ENCODE measurements at places on chromosomes 12 and 14.

GRCh38 chr14:68779761-68780323 is 13.0 kb downstream of the ZFP36L1 start:
- DNase-seq = no peak

DNA sequence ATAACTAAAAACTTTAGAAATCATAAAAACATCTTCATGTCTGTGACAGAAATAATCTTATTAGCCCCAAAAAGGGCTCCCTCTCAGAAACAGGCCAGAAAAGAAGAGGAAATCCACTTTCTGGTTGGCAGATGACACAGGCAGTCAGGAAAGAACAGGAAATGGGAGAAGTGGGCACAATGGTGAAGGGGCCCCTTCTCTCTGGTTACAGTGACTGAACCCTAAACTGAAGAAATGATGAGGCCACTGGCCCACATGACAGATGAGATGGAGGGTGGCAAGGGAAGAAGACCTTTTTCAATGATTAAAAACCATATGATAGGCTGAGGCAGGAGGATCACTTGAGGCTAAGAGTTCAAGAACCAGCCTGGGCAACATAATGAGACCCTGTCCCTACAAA is 21.1 kb downstream of the TCTN1 start:
- no peak for DNase-seq

GRCh38 chr12:19910681-19911080 is 457.7 kb upstream of the PDE3A start:
- peak; percentile 36 for DNase-seq

DNA sequence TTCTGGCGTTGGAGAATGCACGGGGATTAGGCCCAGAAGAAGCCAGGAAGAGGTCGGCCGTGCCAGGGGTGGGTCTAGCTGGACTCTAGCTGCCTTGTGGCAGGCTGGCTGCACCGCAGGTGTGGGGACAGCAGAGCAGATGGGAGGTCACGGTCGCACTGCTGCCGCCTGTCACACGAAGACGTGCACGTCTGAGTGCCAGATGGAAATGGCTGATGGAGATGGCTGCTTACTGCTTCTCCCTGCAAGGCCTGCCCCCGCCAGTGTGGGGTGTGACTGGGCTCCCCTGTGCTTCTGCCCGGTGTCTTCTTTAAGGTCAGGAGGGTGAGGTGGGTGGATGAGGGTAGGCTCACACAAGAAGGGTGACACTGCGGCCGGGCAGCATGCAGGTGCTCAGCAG is 79.0 kb downstream of the MOK start:
- DNase-seq = no peak

- no peak for DNase-seq
Measured at GRCh38 chr12:98771811-98772752, 127.0 kb downstream of the APAF1 start.

GRCh38 chr12:97075934-97076630 is 169.0 kb downstream of the NEDD1 start:
- no peak for DNase-seq

- no peak for DNase-seq
Measured at GRCh38 chr12:122862110-122862634, 26.9 kb downstream of the HIP1R start.

DNA sequence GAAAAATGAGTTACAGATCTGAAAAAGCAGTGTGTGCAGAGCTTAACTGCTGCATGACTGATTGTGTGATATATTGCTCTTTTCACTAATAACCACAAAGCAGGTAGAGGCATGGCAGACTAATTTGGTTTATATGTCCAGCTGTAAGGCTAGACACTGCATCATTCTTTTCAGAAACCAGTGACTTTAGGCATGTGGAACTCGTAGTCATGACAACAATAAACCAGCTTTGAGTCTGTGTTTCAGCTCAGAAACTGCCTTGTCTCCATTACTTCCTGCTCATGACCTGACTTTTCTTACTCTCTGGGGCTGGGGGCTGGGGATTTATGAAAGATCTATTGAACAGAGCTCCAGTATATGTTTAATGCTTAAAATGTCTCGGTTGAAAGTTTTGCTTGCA is 146.8 kb upstream of the LRIG3 start:
- peak; percentile 40 for DNase-seq

GRCh38 chr14:53306911-53307310 is 153.8 kb upstream of the DDHD1 start:
- DNase-seq = no peak

DNA sequence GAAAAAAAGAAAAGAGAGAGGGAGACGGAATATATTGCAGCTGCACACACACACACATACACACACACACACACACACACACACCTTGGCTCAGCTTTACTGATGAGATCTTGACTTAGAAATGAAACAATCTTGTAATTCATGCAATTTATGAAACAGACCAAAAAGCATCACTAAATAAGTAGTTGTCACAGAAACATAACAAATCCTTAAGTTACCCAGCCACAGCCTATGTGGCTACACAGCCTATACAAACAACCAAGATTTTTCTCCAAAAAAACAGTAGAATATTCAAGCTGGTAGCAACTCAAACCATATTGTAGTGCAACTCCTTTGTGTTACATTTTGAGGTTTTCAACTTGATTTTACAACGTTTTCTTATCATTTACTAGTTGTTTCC is 37.9 kb upstream of the GNG2 start:
- DNase-seq = no peak

GRCh38 chr14:94031883-94032279 is 5.7 kb downstream of the OTUB2 start:
- no peak for DNase-seq

DNA sequence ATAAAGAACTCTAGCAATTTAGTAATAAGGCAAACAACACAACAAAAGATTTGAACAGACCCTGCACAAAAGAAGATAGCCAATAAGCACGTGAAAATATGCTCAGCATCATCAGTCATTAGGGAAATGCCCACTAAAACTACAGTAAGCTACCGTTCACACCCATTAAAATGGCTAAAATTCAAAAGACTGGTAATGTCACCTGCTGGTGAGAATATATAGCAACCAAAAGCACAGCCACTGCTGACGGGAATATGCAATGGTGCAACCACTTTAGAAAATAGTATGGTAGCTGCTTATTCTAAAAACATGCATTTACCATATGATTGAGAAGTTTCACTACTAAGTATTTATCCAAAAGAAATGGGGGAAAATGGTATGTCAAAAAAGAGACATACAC is 74.9 kb downstream of the DPF3 start:
- DNase-seq = no peak

DNA sequence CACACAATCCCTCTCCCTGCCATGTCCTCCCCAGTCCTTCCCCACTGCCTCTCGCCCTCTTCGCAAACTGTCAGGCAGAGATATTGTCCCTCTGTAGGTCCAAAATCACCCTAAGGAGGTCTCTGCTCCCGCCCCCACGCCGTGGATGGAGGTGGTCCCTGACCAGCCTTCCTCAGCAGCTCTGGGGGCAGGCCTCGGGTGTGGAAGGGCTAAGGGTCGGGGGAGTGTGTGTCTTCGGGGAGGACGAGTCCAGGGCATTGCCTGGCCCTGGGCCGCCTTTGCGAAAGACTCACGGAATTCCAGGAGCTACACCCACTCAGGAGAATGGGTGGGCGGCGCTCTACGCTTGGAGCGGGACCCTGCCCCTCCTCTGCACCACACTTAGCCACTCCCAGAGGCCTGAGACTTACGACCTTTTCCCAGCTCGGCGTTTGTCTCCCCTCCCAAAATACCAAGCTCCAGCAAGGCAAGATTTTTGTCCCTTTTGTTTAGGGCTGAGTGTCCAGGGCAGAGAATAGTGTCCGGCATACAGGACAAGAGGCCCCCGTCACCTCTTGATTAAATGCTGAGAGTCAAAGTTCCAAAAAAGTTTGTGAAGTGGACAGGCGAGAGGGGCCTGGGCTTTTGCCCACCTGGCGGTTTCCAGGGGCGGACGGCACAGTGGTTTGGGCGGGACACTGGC is 881 bp downstream of the PYGL start:
- no peak for DNase-seq

- peak; percentile 36 for DNase-seq
Measured at GRCh38 chr12:54749191-54749818, 101.1 kb upstream of the DCD start.

DNA sequence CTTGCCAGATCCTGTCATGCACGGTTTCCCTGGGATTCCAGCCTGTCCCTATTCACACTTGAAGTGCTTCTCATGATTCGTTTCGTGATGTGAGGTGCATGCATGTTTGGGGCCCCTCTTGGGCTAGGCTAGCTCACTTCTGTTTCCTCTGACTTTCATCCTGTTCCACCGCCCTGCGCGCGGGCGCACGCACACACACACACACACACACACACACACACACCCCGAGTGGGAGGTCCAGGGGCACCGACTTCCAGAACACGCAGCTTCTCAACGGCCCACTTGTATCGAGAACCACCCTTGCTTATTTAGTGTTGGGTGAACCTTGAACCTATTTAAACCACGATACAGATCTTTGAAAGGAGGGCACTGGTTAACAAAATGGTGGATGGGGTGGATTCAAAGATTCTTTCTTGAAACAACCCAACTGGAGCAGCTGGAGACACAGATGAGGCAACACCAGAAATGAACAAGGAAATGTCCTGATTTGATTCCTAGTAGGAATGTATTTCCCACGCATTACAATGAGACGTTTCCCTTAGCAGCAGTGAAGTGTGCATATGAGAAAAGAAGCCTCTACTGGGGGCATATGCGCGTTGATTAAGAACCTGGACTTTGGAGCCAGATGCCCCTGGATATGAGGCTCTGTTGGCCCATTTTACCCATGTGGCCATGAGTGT is 16.3 kb downstream of the ELK3 start:
- no peak for DNase-seq

DNA sequence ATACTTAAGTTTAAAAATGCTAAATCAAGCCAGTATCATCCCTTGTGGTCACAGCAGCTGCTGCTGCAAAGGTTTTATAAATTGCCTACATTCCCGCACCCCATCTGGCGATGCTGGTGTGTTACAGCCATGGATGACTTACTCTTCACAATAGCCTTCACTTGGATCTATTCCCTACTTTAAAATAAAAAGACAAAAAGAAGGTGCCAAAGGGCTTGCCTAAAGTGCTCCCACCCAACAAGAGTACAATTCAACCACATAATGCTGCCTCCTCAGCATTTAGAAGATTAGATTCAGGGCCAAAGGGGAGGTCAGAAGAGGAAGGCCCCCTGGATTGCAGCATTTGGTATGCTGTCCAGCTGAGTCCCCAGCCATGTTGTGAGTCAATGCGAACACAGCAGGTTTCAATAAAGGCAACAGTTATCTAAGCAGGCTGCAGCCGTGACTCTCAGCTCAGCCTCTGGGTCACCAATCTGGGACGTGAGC is 176.1 kb downstream of the DAD1 start:
- peak; percentile 93 for DNase-seq
